ENCODE measurements at places on chromosomes 4 and X.

DNA sequence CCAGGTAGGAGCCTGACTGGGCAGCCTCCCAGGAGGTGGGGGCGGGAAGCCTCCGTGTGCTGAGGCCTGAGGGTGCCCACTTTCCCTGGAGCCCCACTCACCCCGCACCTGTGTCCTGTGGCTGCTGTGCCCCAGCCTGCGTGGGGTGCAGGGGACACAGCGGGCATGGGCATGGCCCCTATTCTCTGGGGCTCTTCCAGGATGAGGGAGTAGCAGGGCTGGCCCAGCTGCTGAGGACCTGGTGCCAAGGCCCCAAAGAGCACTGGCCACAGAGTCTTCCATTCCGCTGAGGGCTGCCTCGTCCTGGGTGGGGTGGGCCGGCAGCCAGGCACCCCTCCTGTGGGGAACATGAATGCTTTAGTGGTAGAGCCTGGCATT is 51.7 kb upstream of the SORCS2 start:
- DNase-seq: no peak

DNA sequence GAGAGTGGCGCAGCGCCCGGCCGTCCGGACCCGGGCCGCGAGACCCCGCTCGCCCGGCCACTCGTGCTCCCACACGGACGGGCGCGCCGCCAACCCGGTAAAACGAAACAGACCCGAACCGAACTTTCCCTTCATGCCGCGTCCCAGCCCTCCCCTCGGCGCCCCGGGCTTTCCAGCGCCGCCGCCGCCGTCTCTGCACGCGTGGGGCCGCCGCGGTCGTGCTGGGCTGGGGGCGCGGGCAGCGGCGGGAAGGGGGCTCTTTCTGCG is 222 bp downstream of the SMAD1 start:
- no peak for DNase-seq

GRCh38 chr4:90841676-90842075 is 714.5 kb downstream of the CCSER1 start:
- no peak for DNase-seq

- DNase-seq: no peak
Measured at GRCh38 chr4:17618926-17619325, 4.5 kb downstream of the MED28 start.

- DNase-seq: no peak
Measured at GRCh38 chr4:47462799-47463234, 685 bp downstream of the COMMD8 start.

DNA sequence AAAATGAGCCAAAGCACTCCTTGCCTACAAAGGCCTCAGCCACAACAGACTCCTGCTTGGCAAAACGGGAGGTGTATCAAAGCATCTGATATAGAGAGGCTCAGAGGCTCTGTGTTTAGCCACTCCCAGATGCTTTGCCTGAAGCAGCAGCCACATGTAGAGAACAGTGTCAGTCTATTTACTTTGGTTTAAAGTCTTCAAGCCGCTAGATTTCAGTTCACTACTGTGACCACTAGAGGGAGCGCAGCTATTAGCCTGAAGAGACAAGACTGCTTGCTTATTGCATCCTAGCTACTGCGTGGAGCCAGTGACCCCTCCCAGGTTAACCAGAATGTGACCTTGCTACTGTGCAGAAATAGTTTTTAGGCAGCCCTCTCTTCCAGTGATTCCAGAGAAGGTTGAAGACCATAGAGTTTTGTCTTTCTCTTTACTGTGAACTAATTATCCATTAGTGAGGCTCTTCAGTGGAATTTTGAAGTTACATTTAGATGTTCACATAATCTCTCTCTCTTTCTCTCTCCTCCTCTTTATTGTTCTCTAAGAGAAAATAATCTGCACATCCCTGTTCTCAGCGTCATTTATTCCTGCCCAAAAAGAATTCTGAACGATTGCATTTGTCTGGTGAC is 39.3 kb downstream of the BMP3 start:
- DNase-seq: peak; percentile 31

DNA sequence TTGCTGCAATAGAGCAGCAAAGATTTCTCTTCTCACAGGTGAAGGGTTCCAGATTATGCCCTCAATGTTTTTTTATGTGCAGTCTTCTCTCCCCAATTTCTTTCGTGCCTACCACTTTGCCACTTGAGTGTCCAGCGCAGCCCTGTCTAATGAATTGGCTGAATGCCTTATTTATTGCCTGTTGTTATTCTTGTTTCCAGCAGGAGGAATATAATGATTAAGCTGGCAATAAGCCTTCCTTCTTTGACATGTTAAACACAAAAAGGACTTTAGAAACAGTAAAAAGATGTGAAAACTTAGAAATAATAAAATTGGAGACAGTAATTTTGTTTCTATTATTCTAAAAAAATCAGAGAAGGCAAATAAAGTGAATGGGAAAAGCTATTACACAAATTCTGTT is 34.6 kb upstream of the FRAS1 start:
- DNase-seq: no peak

DNA sequence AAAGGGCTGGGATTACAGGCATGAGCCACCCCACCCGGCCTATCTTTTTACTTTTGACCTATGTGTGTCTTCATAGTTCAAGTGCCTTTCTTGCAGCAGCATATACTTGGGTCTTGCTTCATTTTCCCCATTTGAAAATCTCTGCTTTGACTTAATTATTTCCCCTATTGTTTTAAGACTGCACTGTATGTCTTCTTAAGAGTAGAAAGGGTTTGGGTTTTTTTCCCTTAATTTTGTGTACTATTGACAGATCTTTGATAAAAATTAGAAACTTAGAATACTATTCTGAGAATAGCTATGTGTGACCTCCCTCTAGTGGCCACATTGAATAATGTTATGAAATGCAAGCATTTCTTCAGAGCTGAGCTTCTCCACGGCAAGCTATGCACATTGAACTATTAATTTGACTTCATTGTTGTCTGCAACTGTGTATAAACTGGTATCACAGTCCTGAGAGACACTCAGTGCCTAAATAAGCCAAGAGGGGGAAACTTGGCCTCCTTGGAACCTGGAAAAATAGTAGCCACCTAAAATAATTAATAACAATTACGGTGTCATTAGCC is 8.7 kb upstream of the SLC25A4 start:
- no peak for DNase-seq

Measured in activated T-helper 1 cell treated with anti-CD3 and anti-CD28 coated beads, Interleukin-2, amount 50 U/mL, for 16 hours (primary cell).